Stimulated activated CD4-positive, alpha-beta T cell treated with anti-CD3 and anti-CD28 coated beads, TNF-alpha, amount 100 ng/mL, for 24 hours (primary cell): ENCODE measurements at places on chromosomes 12 and 14.

GRCh38 chr12:119208626-119209061 lies 29.9 kb downstream of the HSPB8 start:
- no peak for DNase-seq

DNA sequence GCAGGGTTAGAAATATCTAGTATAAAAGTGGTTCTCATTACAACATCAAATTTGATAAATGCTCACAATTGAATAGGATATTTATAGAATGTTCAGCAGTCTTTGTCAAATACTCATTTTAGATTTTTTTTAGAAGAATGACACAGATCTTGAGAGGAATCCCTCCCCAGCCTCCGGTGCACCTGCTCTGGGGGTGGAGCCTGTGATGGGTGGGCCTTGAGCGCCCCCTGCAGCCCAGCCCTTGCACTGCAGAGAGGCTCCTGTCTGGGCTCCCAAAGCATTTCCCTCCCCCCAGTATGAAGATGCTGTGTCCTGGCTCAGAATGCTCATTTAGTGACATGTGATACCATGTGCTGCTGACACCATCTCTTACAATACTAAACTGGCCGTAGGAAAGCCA lies 792.3 kb downstream of the TMEM121 start:
- peak; percentile 28 for DNase-seq

DNA sequence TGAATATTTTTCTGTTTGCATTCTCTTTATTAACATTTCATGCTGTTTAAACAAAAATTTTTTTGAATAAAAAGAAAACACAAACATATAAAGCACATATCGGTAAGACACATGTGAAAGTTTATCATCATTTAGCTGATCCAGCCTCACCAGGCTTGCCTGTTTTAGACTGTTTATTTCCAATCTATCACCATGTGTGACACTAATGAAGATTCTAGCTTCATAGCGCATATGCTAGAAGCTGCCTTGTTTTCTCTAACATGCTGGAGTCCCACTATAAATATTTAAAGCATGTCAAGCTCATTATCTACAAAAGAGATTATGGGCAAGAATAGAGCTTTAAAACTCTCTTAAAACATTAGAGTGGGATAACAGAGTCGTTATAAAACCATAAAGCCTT lies 25.4 kb upstream of the ADAMTS20 start:
- no peak for DNase-seq

DNA sequence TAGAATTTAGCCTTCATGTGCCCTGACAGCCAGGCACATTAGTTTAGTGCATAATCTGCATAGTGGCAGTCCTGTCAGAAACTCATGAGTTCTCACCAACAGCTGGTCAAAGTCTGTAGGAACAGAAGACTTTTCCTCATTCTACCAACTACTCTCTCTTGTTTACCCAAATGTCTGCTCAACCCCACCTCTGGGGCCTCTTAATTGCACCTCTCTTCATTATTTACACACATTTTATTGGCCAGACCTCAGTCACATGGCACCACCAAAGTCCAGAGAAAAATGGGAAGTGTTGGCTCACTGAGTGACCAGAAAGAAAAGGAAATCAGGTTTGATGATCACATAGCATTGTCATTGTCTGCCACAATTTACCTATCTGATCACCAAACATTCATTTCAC lies 114.6 kb upstream of the PLXNC1 start:
- DNase-seq, result no peak

DNA sequence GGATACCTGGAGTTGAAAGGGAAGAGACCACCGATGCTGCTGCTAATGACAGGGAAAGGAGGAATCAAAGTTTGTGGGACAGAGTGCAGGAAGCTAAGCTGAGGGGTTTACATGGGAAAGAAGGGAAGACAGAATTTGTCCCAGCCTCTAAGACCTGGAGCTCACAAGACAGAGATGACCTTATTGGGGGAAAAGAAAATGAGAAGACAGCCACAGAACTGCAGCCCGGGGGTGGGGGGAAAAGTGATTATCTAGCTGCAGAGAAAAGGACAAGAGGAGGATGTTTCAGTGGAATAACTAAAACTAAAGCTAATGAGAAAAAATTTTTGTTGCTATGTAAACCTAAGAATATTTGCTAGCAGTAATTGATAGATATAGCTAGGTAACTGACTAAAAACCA lies 30.7 kb downstream of the NDUFA12 start:
- no peak for DNase-seq

DNA sequence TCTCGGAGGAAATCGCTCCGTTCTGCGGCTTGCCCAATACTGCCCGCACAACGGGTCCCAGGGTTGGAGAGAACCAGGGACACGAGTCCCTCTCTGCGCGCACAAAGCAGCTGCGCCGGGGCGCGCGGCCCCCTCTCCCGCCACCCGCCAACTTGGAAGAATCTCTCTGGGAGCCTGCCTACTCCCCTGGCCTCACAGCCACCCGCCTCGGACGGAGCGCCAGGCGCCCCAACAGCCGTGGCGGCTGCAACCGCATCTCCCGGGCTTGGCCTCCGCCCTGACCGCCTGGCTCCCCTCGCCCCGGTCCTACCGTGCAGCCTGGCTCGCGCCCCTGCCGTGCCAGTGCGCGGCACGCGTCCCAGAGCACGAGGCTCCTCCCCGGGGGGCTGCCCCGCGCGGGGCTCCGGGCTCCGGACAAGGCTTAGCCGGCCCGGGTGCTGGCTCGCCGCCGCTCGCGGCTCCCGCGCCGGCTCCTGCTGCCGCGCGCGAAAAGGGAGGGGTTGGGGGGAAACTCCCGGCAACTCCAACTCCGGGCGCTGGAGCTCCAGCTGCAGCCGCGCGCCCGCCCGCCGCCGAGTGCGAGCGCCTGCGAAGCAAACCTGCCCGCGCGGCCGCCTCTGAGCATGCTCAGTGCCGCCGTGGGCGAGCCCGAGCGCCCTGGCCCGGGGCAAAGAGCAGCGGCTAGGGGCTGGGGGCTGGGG lies at the start of gene STXBP6:
TSS of gene STXBP6 (minus strand) at position 580 of the 701 bp plus-strand sequence. CDS start 75,329 bp downstream, outside the sequence.
- no peak for DNase-seq
